Cerebellum (tissue), 4 donors: ENCODE measurements at places on chromosomes 2 and 18.

DNA sequence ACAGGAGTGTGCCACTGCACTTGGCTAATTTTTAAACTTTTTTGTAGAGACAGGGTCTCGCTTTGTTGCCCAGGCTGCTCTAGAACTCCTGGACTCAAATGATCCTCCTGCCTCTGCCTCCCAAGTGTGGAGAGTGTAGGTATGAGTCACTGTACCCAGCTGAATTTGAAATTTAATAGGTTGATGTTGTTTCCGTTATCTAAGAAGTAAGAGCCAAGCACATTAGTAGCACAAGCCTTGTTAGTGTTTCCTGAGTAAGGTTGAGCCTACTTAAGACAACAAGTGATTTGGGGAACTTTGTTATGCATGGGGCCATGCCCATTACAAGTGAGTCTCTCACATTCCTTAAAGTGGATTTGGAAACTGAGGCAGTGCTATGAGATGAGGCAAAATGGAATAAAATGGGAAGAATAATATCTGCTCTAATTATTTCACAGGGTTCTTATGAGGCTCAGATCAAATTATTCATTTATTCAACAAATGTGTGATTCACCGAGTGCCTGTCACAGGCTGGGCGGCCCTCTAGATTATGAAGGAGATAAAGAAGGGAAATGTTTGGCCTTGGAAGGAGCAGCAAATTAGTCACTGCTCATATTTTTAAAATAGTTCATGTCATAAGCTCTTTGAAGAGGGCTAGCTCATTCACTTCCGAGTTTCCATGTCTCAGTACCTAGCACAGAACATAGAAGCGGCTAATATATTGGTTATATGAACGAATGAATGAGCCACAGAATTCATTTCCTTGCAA lies 217.2 kb downstream of the LDLRAD4 start:
- no peak for DNase-seq

DNA sequence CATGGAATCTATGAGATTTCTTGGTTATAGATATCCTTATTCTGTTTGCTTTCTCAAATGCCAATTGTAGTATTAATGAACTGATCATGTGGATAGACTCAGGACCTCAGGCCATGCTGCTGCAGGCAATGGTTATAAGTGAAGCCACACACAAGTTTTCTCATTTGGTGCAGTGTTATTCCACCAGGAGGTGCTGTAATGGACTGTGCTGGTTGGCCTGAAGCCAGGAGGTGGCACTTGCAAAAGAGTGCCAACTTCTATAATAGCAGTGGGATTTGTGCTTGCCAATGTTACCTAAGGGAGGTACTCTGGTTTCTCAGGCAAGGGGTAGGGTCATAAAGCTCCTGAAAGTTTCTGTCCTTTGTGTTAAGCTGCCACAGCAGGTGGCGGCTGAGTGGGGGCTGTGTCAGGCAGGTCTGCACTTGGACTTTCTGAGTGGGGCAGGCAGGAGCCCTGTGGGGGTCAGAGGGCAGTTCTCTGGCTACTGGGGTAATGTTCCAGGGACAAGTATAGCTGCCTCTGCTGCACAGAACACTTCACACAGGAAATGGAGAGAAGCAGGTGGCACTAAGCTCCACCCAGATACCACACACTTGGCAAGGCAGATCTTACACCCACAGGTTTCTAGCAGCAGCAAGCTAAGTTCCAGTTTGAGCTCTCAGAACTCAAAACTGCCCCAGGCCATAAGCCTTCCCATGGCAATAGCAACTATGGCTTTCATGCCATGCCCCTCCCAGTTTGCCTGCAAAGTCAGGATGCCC lies 352.6 kb upstream of the CWC22 start:
- no peak for DNase-seq

DNA sequence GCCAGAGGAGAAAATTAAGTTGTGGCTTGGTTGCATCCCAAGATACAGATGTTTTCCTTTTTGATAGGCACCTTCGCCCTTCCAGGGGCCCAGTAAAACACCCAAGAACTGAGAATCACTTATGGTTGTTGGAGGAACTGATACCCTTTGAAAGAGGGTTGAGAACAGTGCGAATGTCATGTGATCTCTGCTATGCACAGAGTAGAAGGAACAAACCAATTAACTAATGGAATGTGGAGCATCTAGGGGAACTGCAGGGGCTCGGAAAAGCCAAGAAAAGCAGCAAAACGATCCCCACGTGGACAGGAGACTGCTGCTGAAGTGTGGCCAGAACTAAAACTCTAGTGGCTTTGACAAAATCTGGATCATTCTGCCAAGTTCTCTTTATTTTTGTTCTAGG lies 58.8 kb downstream of the APOB start:
- no peak for DNase-seq

GRCh38 chr2:159202568-159203071 lies 83.9 kb downstream of the WDSUB1 start:
- DNase-seq = no peak

DNA sequence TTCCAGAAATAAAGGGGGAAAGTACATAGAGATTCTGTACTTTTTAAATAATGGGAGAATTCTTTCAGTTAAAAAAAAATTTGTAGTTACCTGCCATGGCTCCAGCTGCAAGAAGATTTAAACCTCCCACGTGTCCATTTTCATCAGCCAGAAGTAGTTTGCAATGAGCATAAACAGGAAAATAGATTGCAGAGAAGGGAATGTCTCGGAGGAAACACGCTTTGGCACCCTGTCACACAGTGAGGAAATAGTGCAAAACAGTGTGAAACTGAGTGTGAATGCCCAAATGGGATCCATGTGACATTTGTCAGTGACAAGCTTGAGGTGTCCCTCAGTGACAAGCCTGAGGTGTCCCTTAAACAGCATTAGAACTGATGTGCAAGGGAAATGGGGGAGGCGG lies 102.7 kb downstream of the SLC25A12 start:
- DNase-seq = no peak

DNA sequence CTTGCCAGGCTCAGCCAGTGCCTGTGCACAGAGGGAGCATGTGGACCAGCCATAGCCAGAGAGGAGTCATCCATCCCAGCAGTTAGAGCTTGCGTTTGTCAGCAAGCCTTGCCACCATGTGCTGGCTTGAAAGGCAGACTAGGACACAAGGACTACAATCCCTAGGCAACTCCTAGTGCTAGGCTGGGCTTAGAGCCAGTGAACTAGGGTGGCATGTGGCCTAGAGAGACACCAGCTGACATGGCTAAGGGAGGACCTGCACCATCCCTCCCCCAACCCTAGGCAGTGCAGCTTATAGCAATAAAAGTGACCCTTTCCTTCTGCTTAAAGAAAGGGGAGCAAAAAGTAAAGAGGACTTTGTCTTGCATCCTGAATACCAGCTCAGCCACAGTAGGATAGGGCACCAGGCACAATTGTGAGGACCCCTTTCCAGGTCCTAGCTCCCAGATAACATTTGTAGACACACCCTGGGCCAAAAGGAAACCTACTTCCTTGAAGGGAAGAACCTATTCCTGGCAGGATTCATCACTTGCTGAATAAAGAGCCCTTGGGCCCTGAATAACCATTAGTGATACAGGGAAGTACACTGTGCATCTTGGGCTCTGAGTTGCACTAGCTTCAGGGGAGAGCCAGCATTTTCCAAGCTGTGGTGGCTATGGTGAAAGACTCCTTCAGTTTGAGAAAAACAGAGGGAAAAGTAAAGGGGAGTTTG lies 38.7 kb upstream of the UXS1 start:
- DNase-seq = peak; percentile 1
